ENCODE measurements at places on chromosomes 7 and 10.

- no peaks in the 10 kb centered on the region for H3K36me3 ChIP-seq
- no peaks in the 10 kb centered on the region for H3K4me1 ChIP-seq
- peak; percentile 74 for DNase-seq
These were observed 997 bp upstream of the LDB1 start for GRCh38 chr10:102120991-102121738.

- H3K27ac ChIP-seq, result no peak overlapping the region
- no peak for DNase-seq
- no peaks in the 10 kb centered on the region for H3K27me3 ChIP-seq
- no peak overlapping the region for H3K4me3 ChIP-seq
- no peaks in the 10 kb centered on the region for H3K4me1 ChIP-seq
These were observed 56.3 kb downstream of the SLC13A1 start for GRCh38 chr7:123143252-123144006.

GRCh38 chr10:35223016-35223415 is 96.4 kb downstream of the CREM start:
- no peak overlapping the region for H3K4me3 ChIP-seq
- H3K27me3 ChIP-seq, result no peaks in the 10 kb centered on the region
- no peak for DNase-seq
- no peak overlapping the region for H3K27ac ChIP-seq

DNA sequence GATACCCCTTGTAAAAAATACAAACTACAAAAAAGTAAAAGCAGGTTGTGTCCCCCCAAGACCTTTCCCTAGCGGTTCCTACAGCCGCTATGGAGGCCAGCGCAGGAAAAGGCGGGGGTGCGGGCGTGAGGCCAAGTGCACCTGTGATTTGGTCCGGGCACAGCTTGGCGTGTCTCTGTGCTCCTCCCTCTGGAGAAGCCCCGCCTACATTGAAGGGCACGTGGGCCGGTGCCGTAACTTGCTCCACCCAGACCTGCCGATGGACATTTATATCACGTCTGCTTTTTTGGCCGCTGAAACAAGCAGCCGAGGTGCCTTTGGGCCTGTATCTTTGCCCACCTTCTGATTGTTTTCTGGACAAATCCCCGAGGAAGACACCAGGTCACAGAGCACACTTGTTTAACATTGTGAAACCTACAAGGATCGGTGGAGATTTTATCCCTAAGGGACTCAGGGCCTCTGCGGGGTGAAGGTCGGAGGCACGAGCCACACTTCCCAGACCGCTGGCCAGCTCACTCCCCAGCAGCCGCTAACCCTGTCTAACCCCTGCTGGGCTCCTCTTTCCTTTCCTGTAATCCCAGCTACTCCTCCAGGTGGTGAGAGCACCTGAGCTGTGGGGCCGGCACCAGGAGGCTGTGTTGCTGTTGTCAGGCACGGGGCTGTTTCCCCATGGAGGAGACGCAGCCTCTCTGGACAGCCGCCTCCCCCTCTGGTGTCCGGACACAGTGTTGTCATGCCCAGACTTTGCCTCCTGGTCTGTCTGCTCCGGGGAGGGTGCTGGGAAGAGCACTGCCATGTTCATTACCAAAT is 18.8 kb upstream of the INPP5A start:
- H3K4me1 ChIP-seq, result peaks cover 68% of the 10 kb centered on the region
- peaks cover 5% of the 10 kb centered on the region for H3K27me3 ChIP-seq
- no peaks in the 10 kb centered on the region for H3K36me3 ChIP-seq
- H3K27ac ChIP-seq, result peak overlapping the region; percentile 88
- no peak overlapping the region for H3K4me3 ChIP-seq
- peak; percentile 62 for DNase-seq

DNA sequence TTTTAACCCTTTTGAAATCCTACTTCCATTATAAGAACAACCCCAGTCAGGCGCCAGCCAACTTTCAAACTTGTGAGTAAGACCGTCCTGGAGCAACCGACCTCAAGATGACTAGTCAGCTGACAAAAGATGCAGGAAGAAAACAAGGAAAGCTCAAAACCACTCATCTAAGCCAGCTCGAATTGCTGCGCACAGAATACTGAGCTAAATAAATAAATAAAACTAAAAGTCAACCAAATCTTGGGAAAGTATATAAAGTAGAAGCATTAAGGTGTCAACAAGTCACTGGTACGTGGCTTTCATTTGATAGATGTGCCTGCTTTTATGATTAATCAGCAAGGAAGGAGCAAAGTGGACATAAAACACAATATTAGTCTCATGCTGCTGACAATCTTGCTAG is 1269.8 kb downstream of the XPNPEP1 start:
- no peak overlapping the region for H3K4me3 ChIP-seq
- no peaks in the 10 kb centered on the region for H3K27me3 ChIP-seq
- DNase-seq, result no peak
- H3K4me1 ChIP-seq, result no peaks in the 10 kb centered on the region

DNA sequence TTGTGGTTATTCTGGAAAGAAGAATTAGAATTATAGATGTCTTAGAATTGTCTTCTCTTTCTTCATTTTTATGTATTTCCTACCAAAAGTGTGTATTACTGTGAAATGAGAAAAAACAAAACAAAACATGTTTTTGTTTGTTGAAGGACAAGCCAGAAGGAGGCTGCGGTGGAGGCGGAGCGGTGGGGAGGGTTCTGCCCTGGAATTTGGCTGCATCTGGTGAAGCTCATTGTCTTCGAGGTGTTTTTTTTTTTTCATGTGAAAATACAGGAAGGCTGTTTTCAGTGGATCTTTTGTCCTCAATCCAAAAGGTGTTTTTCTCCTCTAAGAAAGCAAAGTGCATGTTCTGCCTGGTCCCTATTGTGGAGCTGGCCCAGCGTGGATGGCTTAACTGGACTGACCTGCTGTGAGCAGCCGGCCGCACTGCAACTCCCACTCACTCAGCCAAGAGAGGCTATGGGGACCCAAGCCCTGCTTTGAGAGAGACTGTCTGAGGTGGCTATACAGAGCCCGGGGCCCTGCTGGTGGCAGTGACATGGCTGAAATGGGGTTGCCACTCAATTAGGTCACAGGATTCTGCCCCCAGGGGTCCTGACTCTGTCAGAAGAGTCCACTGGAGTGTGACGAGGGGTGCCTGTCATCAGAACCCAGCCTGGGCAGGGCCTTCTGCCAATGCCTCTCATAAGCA is 184.9 kb upstream of the MKI67 start:
- H3K27ac ChIP-seq, result no peak overlapping the region
- no peak overlapping the region for H3K4me3 ChIP-seq
- no peaks in the 10 kb centered on the region for H3K36me3 ChIP-seq
- no peaks in the 10 kb centered on the region for H3K27me3 ChIP-seq
- no peaks in the 10 kb centered on the region for H3K4me1 ChIP-seq

DNA sequence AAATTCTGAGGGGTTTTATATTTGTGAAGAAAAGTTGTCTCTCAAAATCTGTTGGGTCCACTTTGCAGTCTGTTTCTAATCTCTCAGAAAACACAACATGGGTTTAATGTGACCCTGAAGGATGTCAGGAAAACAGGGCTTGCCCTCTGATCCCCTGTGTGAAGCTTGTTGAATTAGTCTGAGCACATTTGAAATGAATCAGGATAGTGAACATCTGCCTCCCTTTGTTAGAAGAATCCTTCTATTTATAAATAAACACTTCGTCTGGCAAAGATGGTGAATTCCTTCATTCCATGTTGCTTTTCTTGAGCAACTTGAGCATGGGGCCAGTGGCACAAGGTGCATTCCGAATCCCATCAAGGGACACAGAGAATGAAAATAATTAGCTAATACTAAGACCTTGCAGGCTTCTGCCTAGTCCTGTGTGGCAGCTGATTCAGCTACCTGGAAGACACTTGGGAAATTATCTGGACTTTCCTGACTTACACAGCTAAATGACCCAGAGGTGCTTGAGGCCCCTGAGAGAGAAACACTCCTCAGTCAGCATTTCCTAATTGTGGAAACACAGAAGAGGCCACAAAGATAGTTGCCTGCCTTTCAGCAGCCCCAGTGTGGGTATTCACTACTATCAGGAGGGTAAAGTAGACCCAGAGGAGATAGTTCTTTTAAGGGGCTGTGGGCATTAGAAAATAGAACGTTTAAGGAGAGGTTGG is 305.5 kb downstream of the C7orf25 start:
- no peaks in the 10 kb centered on the region for H3K36me3 ChIP-seq
- DNase-seq, result no peak
- no peaks in the 10 kb centered on the region for H3K4me1 ChIP-seq
- no peaks in the 10 kb centered on the region for H3K27me3 ChIP-seq
- H3K27ac ChIP-seq, result no peak overlapping the region

GRCh38 chr7:70573071-70573661 is 558.8 kb upstream of the GALNT17 start:
- no peaks in the 10 kb centered on the region for H3K4me1 ChIP-seq
- H3K27me3 ChIP-seq, result no peaks in the 10 kb centered on the region
- H3K4me3 ChIP-seq, result no peak overlapping the region
- no peak overlapping the region for H3K27ac ChIP-seq

GRCh38 chr7:30995536-30995935 is 31.8 kb downstream of the GHRHR start:
- no peak for DNase-seq
- H3K4me1 ChIP-seq, result no peaks in the 10 kb centered on the region
- no peak overlapping the region for H3K27ac ChIP-seq
- H3K27me3 ChIP-seq, result no peaks in the 10 kb centered on the region
- no peak overlapping the region for H3K4me3 ChIP-seq

GRCh38 chr7:45176886-45177731 is 19.5 kb downstream of the RAMP3 start:
- H3K4me3 ChIP-seq, result no peak overlapping the region
- H3K4me1 ChIP-seq, result no peaks in the 10 kb centered on the region
- H3K27me3 ChIP-seq, result peaks cover 22% of the 10 kb centered on the region
- DNase-seq, result no peak
- H3K27ac ChIP-seq, result no peak overlapping the region

DNA sequence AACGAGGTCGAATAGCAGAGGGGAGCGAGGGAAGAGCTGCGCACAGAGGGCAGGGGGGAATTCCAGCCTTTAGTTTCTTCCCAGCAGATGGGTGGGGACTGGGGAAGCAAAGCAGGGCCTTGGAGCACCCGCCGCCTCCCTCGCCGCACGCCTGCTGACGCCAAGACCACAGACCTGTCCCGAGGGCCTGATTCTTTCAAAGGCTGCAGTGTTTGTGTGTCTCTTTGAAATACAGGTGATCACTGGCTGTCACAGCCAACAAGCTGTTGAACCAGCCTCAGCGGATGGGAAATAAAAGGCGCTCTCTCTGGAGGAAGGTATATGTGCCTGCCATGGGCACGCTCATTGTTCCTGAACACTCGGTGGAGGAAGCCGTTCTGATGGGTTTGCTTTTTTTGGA is 119.3 kb downstream of the FAM53B start:
- no peaks in the 10 kb centered on the region for H3K4me1 ChIP-seq
- no peak overlapping the region for H3K27ac ChIP-seq
- no peaks in the 10 kb centered on the region for H3K27me3 ChIP-seq
- no peak overlapping the region for H3K4me3 ChIP-seq
- H3K36me3 ChIP-seq, result peaks cover 9% of the 10 kb centered on the region
- DNase-seq, result no peak

- no peaks in the 10 kb centered on the region for H3K27me3 ChIP-seq
- H3K4me1 ChIP-seq, result no peaks in the 10 kb centered on the region
- no peak overlapping the region for H3K4me3 ChIP-seq
- no peak overlapping the region for H3K27ac ChIP-seq
These were observed 330.3 kb upstream of the NPSR1 start for GRCh38 chr7:34327681-34328080.

GRCh38 chr7:131071786-131072504 is 255.7 kb upstream of the MKLN1 start:
- no peaks in the 10 kb centered on the region for H3K27me3 ChIP-seq
- H3K27ac ChIP-seq, result no peak overlapping the region
- peak overlapping the region; percentile 20 for H3K4me3 ChIP-seq
- DNase-seq, result peak; percentile 38

DNA sequence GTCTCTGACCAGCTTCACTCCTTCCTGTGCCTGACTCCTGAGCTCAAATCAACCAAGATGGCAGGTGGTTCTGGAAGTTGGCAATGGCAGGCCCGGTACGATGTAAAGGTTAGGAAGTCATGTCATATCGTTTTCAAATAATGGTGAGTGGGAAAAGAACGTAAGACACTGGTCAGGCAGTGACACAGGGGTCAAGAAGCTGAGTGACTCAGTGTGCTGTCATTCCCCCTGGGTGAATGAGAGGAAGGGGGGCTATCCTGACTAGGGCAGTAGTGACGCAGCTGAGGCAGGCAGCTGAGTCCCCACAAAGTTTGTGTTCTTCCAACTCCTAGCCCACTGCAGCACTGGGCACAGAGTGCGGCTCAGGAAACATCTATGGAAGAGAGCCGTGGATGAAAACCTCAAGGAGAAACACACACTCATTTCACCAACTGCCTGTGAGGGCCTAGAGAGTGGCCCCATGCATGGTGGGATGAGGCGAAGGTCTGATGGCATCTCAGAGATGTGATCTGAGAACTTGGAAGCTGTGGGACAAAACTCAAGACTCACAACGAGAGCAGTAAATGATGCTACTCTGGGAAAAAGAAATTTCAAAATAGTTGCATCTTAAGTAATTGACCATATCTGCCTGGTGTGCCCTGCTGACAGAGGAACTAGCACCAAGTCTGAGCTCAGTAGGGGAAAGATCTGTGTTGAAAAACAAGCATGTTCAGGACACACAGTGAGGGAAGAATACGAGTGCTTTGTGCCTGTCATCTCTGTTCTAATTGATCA is 23.2 kb downstream of the CREB3L2 start:
- H3K4me1 ChIP-seq, result peaks cover 78% of the 10 kb centered on the region
- no peaks in the 10 kb centered on the region for H3K36me3 ChIP-seq
- H3K4me3 ChIP-seq, result no peak overlapping the region
- H3K27ac ChIP-seq, result peak overlapping the region; percentile 86

GRCh38 chr7:76315364-76315763 is 12.9 kb downstream of the HSPB1 start:
- no peaks in the 10 kb centered on the region for H3K27me3 ChIP-seq
- no peak overlapping the region for H3K27ac ChIP-seq
- DNase-seq, result no peak
- H3K36me3 ChIP-seq, result no peaks in the 10 kb centered on the region
- H3K4me1 ChIP-seq, result peaks cover 15% of the 10 kb centered on the region

GRCh38 chr7:109898-110556 is 82.3 kb upstream of the FAM20C start:
- H3K27ac ChIP-seq, result no peak overlapping the region
- no peaks in the 10 kb centered on the region for H3K36me3 ChIP-seq
- DNase-seq, result no peak
- H3K4me3 ChIP-seq, result no peak overlapping the region

DNA sequence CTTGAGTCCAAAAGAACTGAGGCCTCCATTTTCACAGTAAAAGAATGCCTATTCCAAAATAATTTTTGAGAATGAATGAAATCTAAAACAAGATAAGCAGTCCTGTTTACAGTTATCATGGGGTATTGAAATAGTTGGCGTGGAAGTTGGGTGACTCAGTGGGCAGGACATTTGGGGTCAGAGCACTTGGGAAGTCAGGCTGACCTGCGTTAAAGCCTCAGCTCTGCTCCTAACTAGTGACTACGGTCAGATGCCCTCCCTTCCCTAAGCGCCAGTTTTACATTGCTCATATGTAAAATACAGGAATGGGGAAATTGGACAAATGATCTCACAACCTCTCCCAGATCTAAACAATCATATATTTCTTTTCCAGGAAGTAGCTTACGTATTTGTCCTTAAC is 2.3 kb upstream of the PAPSS2 start:
- DNase-seq, result peak; percentile 79
- H3K4me3 ChIP-seq, result no peak overlapping the region
- peak overlapping the region; percentile 81 for H3K27ac ChIP-seq
- H3K36me3 ChIP-seq, result no peaks in the 10 kb centered on the region
- no peaks in the 10 kb centered on the region for H3K27me3 ChIP-seq
- no peaks in the 10 kb centered on the region for H3K4me1 ChIP-seq

- no peak for DNase-seq
- no peaks in the 10 kb centered on the region for H3K27me3 ChIP-seq
- H3K27ac ChIP-seq, result no peak overlapping the region
- no peak overlapping the region for H3K4me3 ChIP-seq
These were observed 166.2 kb downstream of the ZNF365 start for GRCh38 chr10:62540389-62540788.

Data from tibial artery (tissue), 4 donors.